ENCODE measurements at places on chromosomes 3 and 15.

DNA sequence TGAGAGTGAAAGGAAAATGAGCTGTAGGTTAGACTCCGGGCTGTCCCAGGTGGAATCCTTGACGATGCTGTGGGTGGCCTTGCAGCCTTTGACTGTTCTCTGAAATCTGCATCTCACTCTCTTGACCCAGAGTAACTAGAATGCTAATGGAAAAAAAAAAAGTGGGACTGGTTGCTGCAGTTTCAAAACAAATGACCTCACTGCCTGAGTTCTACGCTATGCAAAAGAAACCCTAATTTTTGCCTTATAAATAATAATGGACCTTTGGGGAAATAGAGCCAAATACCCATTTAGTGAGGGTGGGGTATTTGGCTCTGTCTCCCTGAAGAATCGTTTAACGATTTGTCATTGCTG is 309.7 kb upstream of the C2CD4B start:
- no peak for DNase-seq

GRCh38 chr15:83053151-83053550 is 13.9 kb downstream of the BTBD1 start:
- no peak for DNase-seq

- no peak for DNase-seq
These were observed 129.6 kb upstream of the AGBL1 start for GRCh38 chr15:85950101-85950500.

DNA sequence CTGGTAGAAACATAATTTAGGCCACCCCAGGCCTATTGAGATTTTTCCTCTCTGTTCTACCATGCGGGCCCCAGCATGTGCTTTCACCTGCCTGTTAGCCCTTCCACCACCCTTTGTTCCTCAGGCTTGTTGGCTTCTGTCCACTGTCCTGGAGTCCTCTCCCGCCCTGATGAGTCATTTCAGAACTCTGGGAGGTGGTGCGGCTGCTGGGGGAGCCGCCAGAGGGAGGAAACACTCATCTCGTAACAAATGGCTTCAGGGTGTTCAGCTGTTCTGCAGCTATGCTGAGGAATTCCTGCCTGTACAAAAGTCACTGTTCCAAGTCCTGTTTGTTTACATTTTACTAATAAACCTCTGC is 36.3 kb downstream of the LRTM1 start:
- no peak for DNase-seq

DNA sequence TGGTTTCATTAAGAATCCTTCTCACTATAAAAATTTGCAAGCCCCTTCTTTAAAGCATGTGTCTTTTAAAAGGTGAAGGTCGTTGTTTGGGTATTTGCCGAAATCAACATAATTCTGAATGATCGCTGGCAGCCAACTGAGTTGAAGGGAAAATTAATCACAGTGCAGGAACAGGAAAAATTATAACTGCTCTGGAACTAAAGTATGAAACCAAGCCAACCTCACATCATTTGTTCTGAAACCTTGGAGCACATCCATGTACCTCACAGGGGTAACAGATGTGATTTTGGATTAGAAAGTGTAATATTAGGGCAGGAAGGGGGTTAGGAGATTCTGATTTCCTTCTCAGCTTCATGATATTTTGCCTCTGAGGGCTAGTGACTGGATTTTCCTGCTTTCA is 52.2 kb upstream of the PTX3 start:
- no peak for DNase-seq

DNA sequence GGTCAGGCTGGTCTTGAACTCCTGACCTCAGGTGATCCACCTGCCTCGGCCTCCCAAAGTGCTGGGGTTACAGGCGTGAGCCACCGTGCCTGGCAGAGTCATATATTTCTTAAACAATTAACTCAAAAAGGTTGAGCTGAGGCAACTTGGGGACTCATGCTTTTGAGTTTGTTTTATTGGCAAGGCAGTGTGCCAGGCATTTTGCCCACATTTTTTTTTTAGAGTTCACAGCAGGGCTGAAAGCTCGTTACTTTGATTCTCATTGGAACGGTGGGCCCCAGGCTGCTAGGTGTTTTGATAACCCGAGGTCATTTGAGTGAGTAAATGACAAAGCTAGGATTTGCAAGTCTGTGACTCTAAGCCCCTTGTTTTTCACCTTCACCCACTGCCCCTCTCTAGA is 76.2 kb downstream of the CCK start:
- DNase-seq = no peak

DNA sequence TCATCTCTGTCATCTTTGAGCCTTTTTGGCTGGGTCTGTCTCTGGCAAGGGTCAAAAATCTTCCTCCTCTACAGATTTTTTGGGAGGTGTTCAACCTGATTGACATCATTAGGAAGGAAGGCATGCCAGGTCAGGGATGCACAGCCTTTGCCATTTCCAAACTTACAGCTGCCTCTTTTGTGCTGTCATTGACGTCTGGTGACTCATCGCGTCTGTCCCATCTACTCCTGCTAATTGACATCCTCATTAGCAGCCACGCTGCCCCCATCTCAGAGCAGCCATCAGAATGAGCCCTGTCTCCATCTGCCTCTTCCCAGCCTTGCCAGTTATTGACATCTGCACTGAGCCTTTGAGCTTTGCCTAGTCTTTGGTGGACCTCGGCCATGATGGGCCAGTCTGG is 53.0 kb downstream of the PDIA5 start:
- DNase-seq = no peak

DNA sequence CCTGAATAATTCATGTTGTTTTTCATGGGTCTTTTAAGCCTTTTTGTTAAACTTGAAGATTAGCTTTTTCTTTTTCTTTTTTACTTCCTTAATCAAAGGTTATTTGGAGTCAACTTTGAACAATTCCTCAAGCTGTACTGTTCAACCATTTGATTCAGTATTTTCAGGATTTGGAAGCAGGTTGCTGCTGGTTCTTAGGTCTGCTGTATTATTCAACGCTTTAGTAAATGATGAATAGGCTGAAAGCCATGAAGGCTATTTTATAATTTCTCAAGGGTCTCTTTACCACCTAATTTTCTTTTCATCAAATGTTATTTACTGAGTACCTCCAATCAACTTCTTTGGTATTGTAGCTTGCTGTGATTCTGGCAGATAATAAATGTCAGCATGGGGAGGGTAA is 45.8 kb upstream of the KBTBD8 start:
- DNase-seq = no peak

- DNase-seq = no peak
These were observed 37.4 kb downstream of the TM2D3 start for GRCh38 chr15:101614761-101615160.
